ENCODE measurements at places on chromosomes 5 and 9. TPM values are rescaled to one million over a fixed set of nuclear protein-coding genes. Genes with fewer than 3 reads are reported as not detected.

The NNT gene
- 80.3 TPM for total RNA-seq

The SPAAR gene
- total RNA-seq: not detected

The IGFBPL1 gene
- not detected for total RNA-seq

The HMGCS1 gene
- 90.5 TPM for total RNA-seq

The STKLD1 gene
- 0.33 TPM for total RNA-seq

The PRSS3 gene
- total RNA-seq: 5.7 TPM

The C6 gene
- 0.27 TPM for total RNA-seq

The RGS14 gene
- total RNA-seq: 3.1 TPM

The CCL19 gene
- total RNA-seq: not detected

The ABLIM3 gene
- total RNA-seq: 13.9 TPM

The FAM78A gene
- total RNA-seq: 0.25 TPM

The DND1 gene
- total RNA-seq: not detected

The GKAP1 gene
- 1.4 TPM for total RNA-seq

The VLDLR gene
- 41.3 TPM for total RNA-seq

The WDR38 gene
- not detected for total RNA-seq

The CNTNAP3 gene
- 25.7 TPM for total RNA-seq

The FBP1 gene
- not detected for total RNA-seq

All from fibroblast of the aortic adventitia (primary cell).